ENCODE measurements at places on chromosomes 1 and 21.

DNA sequence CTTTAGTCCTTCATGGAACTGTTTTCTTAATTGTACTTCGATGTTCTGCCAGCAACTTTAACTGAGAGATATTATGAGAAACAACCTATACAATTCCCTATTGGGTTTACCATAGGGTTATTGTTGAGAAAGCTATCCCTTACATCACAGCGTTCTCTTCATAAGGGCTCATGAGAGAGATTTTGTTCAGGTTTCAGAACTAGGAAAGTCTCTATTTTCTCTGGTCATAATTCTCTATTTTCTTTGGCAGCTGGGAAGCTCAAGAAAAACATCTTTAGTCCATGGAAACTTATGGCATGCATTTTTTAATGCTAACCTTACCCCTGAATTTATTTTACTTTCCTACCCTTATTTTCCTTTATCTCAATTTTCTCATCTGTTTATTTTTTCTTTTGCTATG, 38.2 kb downstream of the NMNAT2 start:
- no peak overlapping the region for H3K4me3 ChIP-seq
- DNase-seq: no peak
- H3K27ac ChIP-seq: no peak overlapping the region
- no peaks in the 10 kb centered on the region for H3K4me1 ChIP-seq
- H3K27me3 ChIP-seq: no peaks in the 10 kb centered on the region

DNA sequence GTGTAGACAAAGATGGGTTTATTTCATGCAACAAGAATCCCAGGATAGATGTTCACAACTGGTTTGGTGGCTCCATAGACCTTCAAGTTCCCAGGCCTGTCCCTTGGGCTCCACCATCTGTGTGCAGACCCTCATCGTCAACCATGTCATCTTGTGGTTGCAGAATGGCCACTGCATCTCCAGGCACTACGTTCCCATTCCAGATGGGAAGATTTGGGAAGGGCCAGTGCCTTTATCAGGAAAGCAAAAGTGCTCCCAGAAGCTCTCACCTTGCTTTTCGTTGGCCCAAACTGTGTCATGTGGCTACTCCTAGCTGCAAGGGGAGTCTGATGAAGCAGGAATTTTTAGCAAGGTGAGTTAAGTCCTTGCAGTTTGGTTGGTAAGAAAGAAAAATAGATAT, 12.8 kb downstream of the TMCC2 start:
- 0 out of 2 replicates have a peak, but pooled peaks cover 3% of the 10 kb centered on the region for H3K36me3 ChIP-seq
- no peak overlapping the region for H3K4me3 ChIP-seq
- no peaks in the 10 kb centered on the region for H3K27me3 ChIP-seq
- no peaks in the 10 kb centered on the region for H3K4me1 ChIP-seq
- DNase-seq: no peak

- no peak overlapping the region for H3K4me3 ChIP-seq
- no peaks in the 10 kb centered on the region for H3K36me3 ChIP-seq
- no peak for DNase-seq
- no peaks in the 10 kb centered on the region for H3K27me3 ChIP-seq
- H3K27ac ChIP-seq: no peak overlapping the region
- no peaks in the 10 kb centered on the region for H3K4me1 ChIP-seq
These were observed 16.0 kb upstream of the RSPO1 start for GRCh38 chr1:37650721-37651120.

DNA sequence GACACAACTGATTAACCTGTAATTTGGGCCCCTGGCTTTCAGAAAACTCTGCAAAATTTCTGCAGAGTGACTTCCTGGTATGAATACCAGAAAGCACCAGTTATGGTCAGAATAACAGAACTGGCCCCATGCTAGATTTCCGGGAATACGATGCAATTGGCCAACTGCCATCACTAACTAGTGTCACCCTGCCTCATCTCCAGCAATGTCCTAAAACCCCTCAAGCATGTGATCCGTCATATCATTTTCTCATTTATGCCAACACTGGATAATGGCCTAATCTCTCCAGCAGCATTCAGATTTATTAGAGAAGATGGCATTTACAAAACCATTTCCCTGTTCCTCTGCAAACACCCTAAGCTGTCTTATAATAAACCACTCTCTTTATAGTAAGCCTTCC, 15.4 kb downstream of the KAZN start:
- DNase-seq: no peak
- H3K4me1 ChIP-seq: no peaks in the 10 kb centered on the region
- H3K27me3 ChIP-seq: no peaks in the 10 kb centered on the region
- H3K36me3 ChIP-seq: no peaks in the 10 kb centered on the region

GRCh38 chr1:47763591-47764171, 233.5 kb downstream of the TRABD2B start:
- no peak for DNase-seq
- no peak overlapping the region for H3K27ac ChIP-seq
- no peaks in the 10 kb centered on the region for H3K4me1 ChIP-seq
- H3K36me3 ChIP-seq: no peaks in the 10 kb centered on the region

DNA sequence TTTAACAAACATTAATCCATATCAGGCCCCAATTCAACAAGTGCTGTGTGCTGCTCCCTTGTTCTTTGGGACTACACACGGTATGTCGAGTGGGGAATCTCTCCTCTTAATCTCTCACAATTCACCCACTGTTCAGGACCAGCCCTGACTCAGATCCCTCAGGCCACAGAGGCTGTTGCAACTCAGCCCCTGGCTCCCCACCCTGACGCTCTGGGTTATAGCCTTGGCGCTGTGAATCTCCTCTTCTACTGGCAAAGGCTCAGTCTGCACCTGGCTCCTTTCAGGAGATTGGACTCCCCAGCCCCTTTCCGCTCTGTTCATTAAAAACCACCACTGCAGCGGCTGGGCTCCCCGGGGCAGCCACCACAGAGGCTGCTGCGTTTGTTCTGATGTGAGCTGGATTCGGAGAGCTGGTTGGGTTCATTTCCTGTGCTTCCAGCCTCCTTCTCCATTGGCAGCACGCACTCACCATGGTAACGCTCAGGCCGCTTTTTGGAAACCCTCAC, 13.0 kb downstream of the CAPN8 start:
- no peaks in the 10 kb centered on the region for H3K36me3 ChIP-seq
- no peak overlapping the region for H3K27ac ChIP-seq
- H3K27me3 ChIP-seq: no peaks in the 10 kb centered on the region
- no peak overlapping the region for H3K4me3 ChIP-seq
- peaks cover 8% of the 10 kb centered on the region for H3K4me1 ChIP-seq
- DNase-seq: no peak

Measured in iPS DF 6.9 (cell line).